ENCODE measurements at places on chromosomes 16 and 17. TPM values are rescaled to one million over a fixed set of nuclear protein-coding genes. Genes with fewer than 3 reads are reported as not detected.

DNA sequence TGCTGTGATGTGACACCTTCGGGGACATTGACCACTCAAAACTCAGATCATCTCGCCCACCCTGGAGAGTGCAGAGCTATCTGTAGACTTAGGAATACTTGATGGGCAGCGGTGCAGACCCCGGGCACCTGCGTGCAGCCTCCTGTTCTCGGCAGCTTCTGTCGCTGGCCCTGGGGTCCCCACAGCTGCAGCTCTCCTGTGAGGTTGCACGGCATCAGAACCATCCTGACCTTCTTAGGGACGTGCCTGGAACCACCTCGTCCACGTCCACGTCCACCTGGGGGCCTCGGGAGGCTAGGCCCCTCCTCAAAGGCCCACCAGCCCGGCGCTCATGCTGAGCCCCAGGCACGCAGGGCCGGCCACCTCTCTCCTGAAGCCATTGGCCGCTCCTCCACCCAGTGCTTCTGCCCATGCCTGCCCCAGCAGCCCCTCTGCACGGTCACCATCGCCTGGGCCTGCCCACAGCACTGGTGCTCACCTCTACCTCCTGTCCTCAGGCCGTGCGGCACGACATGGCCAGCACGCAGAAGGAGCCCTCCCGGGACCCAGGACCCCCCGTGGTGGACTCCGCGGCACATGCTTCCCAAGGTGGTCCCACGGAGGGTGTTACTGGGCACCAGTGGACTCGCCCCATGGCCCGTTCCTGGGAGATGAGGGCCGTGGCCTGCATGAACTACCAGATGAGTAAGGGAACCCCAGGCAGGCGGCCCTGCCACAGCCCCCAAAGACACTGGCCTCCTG, 2.3 kb upstream of the WFIKKN1 start:
- no peak for DNase-seq

DNA sequence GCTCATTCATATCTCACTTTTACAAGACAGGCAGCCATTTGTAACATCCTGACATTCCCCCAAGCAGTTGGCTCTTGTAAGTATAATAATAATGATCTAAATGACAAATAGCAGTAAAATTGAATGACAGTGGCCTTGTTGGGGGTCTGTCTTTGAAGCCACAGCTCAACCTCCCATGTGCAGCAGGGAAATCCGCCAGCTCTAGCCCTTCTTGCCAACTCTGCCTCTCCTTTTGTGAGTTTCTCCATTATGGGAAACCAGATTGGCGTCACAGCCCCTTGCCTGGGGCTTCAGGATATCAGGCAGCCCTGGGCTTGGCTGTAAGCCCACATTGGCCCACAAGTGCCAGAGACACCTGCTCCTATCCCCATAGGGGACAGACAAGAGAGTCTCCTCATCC, 70.4 kb upstream of the CACNG5 start:
- DNase-seq, result no peak

DNA sequence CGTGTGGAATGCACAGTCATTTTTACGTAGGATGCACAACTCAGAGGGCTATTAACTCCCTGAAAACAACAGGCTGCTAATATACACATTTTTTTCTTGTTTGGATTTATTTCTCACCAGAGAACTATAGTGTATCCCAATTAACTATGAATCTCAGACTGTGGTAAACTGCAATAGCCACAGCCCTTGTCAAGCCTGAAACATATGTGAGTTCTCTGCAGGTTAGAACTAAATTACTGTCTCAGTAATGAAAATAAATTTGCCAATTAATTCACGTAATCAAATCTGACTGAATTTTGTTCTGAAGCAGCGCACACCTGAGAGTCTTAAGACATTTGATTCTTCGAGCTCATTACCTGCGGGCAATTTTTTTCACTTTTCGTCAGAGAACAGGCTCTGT, 318.6 kb downstream of the PMP22 start:
- DNase-seq, result no peak

The PYDC1 gene
- not detected for polyA plus RNA-seq

GRCh38 chr16:12868788-12869187, 32.6 kb upstream of the SHISA9 start:
- DNase-seq, result no peak

DNA sequence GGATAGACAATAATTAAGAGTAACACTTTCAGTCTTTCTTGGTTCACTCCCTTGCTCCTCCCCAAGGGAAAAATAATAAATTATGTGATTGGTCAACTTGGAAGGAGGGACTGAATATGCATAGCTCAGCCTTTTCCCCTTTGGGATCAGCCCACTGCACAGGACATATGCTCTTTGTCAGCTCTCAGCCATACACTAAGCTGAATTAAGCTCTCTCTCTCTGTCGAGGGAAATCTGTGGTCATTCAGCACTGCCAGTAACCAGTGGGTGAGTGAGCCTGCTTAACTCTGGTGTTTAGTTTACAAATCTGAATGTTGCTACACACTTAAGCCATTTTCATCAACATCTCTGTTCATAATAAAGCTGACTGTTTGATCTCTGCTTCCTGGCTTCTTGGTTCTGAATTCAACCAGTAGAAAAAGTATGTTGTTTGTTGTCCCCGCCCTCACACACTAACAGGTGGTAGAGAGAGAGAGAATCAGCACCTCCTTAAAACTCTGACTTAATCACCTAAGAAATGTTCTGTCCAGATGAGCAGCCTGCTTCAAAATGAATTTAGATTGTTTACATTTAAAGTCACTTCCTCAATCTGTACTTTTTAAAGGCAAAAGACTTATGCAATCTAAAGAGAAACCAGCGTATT, 102.3 kb upstream of the C17orf78 start:
- DNase-seq, result peak; percentile 44

DNA sequence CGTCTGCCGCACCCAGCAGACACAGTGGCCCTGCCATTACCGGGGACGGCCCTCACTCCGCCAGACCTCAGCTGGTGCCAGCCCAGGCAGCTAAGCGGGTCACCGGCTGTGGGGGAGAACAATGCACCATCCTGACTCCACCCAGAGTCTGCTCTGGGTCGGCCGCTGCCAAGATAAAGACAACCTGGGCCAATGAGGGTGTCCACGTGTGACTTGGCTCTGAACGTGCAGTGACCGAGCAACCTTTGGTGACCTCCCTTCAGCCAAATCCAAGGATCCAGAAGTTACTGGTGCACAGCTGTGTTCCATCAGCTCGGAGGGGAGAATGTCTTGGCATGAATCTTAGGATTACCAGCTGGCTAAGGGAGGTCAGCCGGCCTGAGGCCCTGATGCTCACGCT, 155.9 kb downstream of the NTN1 start:
- DNase-seq, result no peak

The KRTAP9-8 gene
- polyA plus RNA-seq, result not detected

The SKA2 gene
- 40.3 TPM for polyA plus RNA-seq

GRCh38 chr16:67632415-67633172, 12.3 kb upstream of the CARMIL2 start:
- DNase-seq, result no peak

DNA sequence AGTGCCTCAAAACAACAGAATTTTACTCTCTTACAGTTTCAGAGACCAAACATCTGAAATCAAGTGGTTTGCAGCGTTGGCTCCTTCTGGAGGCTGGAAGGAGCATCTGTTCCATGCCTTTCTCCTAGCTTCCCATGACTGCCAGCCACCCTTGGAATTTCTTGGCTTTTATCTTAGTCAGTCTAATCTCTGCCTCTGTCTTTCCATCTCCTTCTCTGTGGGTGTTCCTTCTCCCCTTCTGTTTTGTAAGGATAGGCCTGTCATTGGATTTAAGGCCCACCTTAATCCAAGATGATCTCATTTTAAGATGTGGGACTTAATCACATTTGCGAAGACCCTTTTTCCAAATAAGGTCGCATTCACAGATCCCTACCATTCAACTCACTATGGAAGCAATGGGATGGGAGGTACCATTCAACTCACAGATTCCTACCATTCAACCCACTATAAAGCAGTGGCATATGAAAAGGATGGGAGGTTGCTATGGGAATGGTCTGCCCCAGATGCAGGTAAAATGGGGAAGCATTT, 321.8 kb downstream of the WWOX start:
- DNase-seq, result no peak

DNA sequence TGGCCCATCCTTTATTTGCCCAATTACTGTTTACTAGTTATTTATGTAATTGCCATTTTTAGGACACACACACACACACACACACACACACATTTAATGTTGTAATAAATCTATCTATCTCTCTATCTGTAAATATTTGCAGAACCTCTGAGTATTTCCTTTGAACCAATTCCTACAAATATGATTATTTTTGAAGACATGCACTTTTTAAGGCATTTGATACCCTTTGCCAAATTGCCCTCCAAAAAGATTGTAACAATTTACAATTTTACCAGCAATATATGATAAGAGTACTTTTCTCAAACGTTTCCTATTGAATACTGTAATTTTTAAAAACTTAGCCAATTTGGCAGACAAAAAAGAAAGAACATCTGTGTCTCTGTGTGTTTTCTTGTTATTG, 143.8 kb upstream of the FOXF1 start:
- no peak for DNase-seq

GRCh38 chr16:56982695-56983094, 6.7 kb upstream of the NLRC5 start:
- no peak for DNase-seq

GRCh38 chr17:78933025-78933958, 8.1 kb upstream of the TIMP2 start:
- no peak for DNase-seq

The TEPSIN gene
- 13.9 TPM for polyA plus RNA-seq

GRCh38 chr17:51045621-51046020, 75.0 kb downstream of the SPAG9 start:
- DNase-seq, result peak; percentile 67

DNA sequence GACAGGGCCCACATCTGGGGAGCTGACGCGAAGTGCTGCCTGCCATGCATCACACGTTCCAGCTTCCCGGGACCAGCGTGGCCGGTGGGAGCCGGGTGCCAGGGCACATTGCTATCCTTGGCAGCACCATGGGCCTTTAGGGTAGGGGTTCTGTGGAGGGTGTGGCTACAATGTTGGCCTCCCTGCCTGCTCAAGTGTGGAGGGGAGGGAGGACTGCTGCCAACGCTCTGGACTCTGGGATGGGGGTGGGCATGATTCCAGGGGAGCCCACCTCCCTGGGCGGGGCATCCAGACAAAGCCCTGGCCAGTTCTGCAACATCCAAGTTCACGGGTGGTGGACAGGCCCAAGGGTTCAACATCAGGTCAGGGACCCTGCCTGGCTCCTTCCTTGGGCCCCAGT, 13.9 kb downstream of the GRB7 start:
- peak; percentile 84 for DNase-seq

The KIF2B gene
- not detected for polyA plus RNA-seq

The DNAI2 gene
- not detected for polyA plus RNA-seq

DNA sequence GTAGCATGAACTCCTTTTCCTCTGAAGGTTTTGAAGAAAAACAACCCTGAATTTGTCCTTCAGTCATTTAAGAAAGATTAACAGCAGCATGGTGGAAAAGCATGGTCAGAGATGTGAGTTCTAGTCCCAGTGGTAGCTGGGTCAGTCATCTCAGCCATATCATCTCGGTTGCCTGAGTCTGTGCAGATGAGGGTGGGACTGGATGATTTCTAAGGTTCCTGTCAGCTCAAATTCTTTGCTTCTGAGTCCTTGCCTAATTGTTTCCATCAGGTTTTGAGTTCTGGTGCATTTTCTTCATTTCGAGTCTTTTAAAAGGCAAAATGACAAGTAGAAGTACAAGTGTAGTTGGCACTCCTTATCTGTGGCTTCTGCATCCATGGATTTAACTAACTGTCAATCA, 63.9 kb downstream of the TNRC6C start:
- no peak for DNase-seq

- no peak for DNase-seq
These were observed 109.4 kb downstream of the MRTFB start for GRCh38 chr16:14180481-14180944.

GRCh38 chr17:57447990-57448758, 191.9 kb downstream of the MSI2 start:
- DNase-seq, result no peak

DNA sequence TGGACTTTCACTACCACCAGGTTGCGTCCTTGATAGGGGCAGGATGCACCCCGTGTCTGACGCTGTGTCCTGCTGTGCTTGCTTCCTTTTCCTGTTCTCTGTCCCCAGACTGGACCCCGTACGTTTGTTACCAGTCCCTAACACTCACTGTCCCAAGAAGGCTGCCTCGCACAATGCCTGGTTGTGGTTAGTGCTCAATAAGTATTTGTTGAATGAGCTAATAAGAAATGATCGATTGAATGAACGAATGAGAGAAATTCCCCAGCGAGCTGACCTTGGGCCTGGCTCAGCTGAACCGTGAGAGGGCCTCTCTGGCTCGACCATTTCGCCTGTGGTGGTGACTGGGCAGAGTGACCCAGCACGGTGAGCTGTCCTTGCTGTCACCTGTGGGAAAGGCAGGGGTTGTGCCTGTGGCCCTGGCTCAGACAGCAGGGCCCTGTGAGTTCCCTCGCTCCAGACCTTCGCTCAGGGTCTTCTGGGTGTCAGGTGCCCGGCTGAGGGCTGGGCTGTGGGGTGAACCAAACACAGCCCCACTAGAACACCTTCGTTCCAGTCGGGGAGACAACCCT, 20.9 kb downstream of the CMIP start:
- no peak for DNase-seq

The C16orf46 gene
- 0.47 TPM for polyA plus RNA-seq

GRCh38 chr16:85655216-85656129, 33.3 kb downstream of the GINS2 start:
- no peak for DNase-seq

GRCh38 chr16:67935101-67935401, 1.6 kb downstream of the PSMB10 start:
- no peak for DNase-seq

Measured in kidney (tissue), 22 donors.